NCI-H460 (cell line): ENCODE measurements at places on chromosomes 4 and X.

- DNase-seq, result no peak
Observed at GRCh38 chr4:19947349-19947748, 304.4 kb upstream of the SLIT2 start.

DNA sequence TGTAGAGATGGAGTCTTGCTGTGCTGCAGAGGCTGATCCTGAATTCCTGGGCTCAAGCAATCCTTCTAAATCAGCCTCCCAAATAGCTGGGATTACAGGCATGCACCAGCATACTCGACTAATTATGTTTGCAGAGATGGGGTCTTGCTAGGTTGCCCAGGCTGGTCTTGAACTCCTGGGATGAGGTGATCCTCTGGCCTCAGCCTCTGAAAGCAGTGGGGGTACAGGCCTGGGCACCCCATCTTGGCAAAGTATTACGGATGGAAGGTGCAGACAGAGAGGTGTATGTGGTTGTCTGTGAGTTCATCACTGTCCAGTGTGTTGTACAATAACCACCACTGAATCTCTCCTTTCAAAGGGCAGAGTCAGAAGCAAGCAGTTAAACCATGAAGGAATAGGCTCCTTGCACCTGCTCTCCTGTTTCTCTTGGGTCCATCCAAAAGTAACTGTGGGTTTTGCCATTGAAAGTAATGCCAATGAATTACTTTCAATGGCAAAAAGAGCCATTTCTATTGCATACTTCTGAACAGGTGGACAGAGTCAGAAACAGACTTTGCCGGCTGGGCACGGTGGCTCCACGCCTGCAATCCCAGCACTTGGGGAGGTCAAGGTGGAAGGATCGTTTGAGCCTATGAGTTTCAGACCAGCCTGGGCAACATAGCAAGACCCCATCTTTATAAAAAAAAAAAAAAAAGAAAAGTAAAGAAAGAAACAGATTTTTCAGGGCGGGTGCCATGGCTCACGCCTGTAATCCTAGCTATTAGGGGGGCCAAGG, 7.0 kb upstream of the AKAP17A start:
- DNase-seq, result no peak

DNA sequence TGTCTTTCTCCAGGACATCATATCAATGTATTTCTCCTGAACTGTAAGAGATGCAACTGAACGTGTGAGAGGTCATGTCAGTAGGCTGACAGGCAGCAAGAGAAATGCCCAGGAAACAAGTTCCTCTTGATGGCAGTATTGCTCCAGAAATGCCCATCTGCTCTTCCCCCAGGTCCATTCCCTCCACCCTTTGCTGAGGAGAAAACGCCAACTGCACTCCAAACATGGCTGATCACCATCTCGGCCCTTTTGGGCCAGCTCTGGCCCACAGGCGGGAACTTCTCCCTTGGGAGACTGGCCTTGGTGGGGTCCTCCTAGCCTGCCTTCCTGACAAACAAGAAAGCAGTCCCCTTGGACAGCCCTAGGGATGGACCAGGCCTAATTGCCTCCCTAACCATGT, 276.5 kb upstream of the AGTR2 start:
- no peak for DNase-seq

DNA sequence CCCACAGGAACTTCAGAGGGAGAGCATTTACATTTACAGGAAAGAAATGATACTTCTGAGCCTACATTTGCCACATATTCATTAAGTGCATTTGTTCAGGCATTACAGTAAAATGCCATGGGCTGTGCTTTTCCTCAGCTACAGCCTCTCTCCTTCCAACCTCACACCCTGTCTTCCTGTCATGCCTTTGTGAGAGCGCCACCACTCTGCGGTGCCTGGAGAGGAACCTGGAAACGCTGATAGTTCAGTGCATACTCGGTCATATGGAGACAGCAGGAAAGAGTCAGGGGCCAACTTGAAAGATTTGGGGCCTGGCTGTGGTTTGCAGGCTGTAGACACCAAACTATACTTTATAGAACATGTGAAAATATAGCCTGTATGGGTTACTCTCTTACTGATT, 40.5 kb downstream of the NFKB1 start:
- DNase-seq, result no peak

GRCh38 chrX:131854581-131854980, 168.5 kb upstream of the STK26 start:
- DNase-seq, result no peak

DNA sequence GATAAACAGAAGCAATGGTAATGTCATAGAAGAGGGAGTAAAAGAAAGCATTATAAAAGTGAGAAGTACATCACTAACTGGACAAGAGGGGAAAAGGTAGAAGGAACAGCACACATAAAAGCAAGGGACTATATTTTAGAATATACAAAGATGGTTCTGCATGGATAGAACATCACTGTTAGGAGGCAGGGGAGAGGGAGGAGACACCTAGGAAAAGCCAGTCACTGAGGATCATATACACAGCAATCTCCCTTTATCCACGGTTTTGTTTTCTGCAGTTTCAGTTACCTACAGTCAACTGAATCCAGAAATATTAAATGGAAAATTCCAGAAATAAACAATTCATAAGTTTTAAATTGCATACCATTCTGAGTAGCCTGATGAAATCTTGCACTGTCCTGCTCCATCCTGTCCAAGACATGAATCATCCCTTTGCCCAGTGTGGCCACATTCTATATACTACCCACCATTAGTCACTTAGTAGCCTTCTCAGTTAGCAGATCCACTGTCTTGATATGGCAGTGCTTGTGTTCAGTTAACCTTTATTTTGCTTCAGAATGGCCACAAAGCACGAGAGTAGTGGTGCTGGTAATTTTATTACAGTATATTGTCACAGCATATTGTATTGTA, 74.2 kb downstream of the PPA2 start:
- peak; percentile 40 for DNase-seq

GRCh38 chr4:3729188-3729881, 36.9 kb upstream of the ADRA2C start:
- no peak for DNase-seq

DNA sequence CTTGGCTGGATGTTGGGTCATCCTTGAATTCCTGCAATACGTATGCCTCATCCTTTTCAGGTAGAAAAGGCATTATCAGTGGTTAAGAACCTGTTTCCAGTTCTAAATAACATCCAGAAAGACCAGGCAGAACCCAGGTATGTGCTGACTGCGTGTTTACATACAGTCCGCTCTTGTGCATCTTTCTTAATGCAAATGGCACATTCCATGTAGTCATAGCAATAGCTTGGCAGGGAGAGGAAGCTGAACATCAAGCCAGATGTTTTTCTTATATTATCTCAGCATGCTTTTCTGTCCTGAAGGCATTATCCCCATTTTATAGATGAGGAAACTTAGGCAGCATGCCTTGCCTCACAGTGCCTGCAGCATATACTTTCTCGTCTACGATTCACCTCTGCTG, 2.1 kb downstream of the DCLK2 start:
- DNase-seq, result no peak

DNA sequence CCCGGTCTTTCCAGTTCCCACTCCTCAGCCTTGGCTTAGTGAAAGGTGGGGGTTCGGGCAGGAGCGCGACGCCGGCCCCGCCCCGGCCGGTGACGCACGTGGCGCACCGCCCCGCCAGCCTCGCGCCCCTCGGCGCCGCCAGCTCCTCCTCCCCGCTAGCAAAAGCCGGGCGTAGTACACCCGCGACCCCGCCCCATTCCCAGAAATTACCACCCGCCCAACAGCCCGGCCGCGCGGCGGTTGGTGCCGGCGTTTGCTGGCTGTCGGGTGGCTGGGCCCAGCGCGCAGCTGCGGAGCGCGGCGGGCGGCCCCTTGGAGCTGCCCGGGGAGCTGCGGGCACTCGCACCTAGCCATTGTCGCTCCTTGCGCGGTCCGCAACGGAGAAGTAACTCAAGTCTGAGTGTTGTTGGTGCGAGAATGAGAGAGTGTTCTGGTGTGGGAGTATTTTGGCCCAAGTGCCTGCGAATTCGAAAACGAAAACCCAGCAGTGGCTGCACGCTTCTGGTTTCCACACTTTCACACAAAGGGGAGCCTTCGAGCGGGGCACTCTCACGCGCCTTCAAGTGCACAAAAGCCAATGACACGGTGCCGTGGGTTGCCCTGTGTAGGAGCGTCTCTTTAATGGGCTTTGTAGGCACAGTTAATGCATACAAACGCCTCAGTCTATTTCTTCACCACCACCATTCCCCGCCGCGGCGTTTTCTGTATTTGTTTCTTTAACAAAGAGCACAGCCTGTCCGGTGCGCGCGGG, 1.0 kb upstream of the ELF2 start:
- peak; percentile 88 for DNase-seq

GRCh38 chr4:5773271-5773555, 62.2 kb downstream of the EVC start:
- DNase-seq, result no peak

GRCh38 chr4:47462799-47463234, 685 bp downstream of the COMMD8 start:
- no peak for DNase-seq

DNA sequence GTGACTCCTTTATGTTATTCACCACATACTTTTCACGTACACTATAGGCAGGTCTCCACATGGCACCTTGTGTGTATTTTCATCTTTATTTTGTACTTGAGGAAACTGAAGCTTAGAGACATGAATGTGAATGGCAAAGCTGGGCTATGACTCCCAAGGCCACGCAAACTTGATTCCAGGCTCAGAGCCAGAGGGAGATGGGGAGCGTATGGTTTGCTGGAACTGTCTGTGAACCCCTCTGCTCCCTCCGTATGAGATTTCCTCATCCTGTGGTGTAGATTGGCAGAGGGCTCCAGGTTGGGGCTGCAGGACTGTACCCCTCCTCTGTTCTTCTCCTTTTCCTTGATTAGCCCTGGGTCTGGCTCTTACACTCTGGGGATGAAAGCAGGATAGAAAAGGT, 16.1 kb upstream of the STARD8 start:
- no peak for DNase-seq

DNA sequence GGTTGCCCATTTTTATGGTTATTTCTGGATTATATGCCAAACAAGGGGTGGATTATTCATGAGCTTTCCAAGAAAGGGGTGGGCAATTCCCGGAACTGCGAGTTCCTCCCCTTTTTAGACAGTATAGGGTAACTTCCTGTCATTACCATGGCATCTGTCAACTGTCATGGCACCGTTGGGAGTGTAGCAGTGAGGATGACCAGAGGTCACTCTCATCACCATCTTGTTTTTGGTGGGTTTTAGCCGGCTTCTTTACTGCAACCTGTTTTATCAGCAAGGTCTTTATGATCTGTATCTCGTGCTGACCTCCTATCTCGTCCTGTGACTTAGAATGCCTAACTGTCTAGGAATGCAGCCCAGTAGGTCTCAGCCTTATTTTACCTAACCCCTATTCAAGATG, 57.6 kb downstream of the SH3KBP1 start:
- no peak for DNase-seq

GRCh38 chrX:67749536-67749935, 205.7 kb downstream of the AR start:
- DNase-seq, result no peak

- DNase-seq, result no peak
Observed at GRCh38 chr4:77021614-77022089, 54.1 kb downstream of the CCNI start.

- DNase-seq, result no peak
Observed at GRCh38 chr4:147578051-147578476, 39.1 kb upstream of the TMEM184C start.

- DNase-seq, result no peak
Observed at GRCh38 chrX:37509349-37509748, 62.1 kb upstream of the LANCL3 start.

DNA sequence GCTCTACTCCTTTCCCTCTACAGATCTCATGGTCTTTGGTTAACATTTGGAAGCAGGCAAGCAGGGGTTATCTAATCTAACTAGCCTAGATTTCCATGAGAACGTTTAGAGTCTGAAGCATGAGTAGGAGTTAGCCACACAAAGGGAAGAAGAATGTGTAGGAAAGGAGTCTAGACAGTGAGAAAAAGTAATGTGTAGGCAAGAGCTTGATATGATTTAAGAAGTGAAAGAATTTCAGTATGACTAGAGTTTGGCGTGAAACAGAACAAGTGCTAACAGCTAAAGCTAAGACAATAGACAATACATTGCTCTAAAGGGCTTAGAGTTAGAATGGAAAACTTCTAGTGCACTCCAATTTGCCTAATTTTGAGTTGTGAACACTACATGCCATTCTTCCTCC, 10.8 kb downstream of the CXCL8 start:
- no peak for DNase-seq

GRCh38 chr4:24693636-24694035, 101.7 kb upstream of the SOD3 start:
- no peak for DNase-seq

DNA sequence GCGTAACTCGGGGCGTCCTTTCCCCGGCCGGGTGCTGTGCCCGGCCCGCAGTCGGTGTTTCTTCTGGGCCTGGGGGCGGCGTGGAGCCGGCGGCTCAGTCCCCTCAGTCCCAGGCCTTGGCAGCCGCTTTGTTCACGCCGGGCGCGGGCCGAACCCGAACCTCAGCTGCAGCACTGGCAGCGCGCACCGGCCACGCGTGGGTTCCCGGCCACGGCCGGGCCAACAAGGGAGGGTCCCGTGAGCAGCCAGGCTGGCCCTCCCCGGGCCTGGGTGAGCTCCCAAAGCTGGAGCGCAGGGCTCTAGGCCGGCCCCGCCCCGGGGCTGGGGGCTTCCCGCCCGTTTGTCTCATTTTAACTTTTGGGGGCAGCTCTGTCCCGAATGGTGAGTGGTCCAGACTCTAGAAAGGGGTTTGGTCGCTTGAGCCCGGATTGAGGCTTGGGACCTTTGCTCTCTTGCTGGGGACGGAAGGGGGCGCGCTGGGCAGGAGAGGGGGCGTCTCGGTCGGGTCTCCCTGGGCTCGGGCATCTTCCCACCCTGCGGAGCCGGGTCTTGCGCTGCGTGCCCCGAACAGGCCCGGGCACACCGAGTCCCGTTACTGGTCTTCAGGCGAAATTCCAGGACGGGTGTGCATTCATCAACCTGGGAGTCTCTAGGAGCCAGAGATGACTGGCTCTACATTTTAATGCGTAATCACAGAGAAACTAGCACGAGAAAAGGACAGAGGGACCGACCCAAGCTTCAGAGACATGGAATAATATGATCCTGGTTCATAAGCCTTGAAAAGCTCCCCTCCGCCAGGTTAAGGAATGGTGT, 177.1 kb downstream of the CBR4 start:
- DNase-seq, result no peak

- no peak for DNase-seq
Observed at GRCh38 chrX:125436855-125437254, 117.2 kb downstream of the TEX13C start.

GRCh38 chr4:80011636-80012236, 61.3 kb downstream of the ANTXR2 start:
- no peak for DNase-seq

- no peak for DNase-seq
Observed at GRCh38 chr4:39931441-39931901, 46.2 kb downstream of the PDS5A start.

GRCh38 chr4:186725469-186726425, 2.1 kb upstream of the FAT1 start:
- peak; percentile 65 for DNase-seq

GRCh38 chr4:21769404-21770147, 179.0 kb downstream of the KCNIP4 start:
- peak; percentile 69 for DNase-seq
